ENCODE measurements at places on chromosomes 3 and 15.

DNA sequence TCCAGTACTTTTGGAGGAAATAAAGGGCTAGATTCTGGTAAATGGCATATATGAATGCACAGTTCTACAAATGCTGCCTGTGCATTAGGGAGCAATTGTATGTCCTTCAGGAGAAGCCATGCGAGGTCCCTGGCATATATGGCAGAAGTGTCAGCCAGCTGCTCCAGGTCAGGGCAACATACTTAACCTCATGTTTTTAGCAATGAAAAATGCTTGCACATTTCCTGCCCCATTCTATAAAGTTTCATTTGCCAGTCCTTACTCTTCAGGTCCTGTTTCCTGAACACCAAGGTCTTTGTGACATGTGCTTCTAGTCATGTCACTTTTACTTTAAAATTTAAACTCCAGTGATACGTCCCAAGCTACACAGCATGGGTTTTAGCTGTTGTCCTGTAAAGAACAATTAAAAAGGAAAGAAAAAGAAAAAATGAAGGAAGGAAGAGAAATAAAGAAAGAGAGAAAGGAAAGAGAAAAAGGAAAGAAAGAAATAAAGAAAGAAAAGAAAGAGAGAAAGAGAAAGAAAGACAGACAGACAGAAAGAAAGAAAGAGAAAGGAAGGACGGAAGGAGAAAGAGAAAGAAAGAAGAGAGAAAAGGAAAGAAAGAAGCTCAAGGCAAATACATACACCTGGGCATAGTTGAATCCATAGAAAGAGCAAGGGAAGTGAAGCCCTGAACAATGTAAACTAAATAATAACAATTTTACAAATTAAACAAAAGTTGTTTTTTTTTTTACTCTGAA lies 20.1 kb upstream of the PTX3 start:
- no peak for DNase-seq
- no peaks in the 10 kb centered on the region for H3K36me3 ChIP-seq
- no peaks in the 10 kb centered on the region for H3K4me1 ChIP-seq
- H3K27me3 ChIP-seq = peaks cover 8% of the 10 kb centered on the region
- no peak overlapping the region for H3K4me3 ChIP-seq
- no peak overlapping the region for H3K27ac ChIP-seq

GRCh38 chr3:18250991-18251390 lies 174.1 kb downstream of the SATB1 start:
- H3K27ac ChIP-seq = no peak overlapping the region
- H3K4me3 ChIP-seq = no peak overlapping the region
- no peaks in the 10 kb centered on the region for H3K36me3 ChIP-seq
- H3K27me3 ChIP-seq = peaks cover 9% of the 10 kb centered on the region
- H3K4me1 ChIP-seq = peaks cover 4% of the 10 kb centered on the region

GRCh38 chr3:42746455-42747450 lies 26.3 kb downstream of the CCDC13 start:
- no peaks in the 10 kb centered on the region for H3K36me3 ChIP-seq
- no peak overlapping the region for H3K27ac ChIP-seq
- DNase-seq = no peak
- H3K4me1 ChIP-seq = peaks cover 2% of the 10 kb centered on the region

- H3K27me3 ChIP-seq = no peaks in the 10 kb centered on the region
- no peaks in the 10 kb centered on the region for H3K36me3 ChIP-seq
- no peak overlapping the region for H3K27ac ChIP-seq
- no peak for DNase-seq
- H3K4me1 ChIP-seq = no peaks in the 10 kb centered on the region
Observed at GRCh38 chr3:65483480-65483879, 555.2 kb downstream of the MAGI1 start.

- H3K4me1 ChIP-seq = no peaks in the 10 kb centered on the region
- no peak overlapping the region for H3K27ac ChIP-seq
- H3K36me3 ChIP-seq = no peaks in the 10 kb centered on the region
- no peak for DNase-seq
- no peak overlapping the region for H3K4me3 ChIP-seq
Observed at GRCh38 chr3:152737021-152737908, 97.7 kb upstream of the P2RY1 start.

DNA sequence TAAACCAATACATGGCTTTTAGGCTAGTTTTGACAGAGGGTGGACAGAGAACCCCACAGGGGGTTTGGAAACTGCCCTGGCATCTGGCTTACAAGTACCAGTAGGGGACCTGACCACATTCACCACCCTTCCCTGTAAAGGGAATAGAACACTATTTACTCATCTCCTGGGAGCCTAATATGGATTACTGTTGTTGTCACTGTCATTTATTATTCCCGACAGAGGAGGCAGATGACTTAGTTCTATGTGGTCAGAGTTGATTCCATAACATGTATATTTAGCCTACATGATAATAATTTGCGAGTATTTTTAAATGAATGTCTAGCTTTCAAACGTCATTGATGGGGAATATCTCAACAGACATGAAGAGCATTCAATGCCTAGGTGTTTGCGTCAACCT lies 15.9 kb downstream of the ZBTB38 start:
- peak overlapping the region; percentile 76 for H3K27ac ChIP-seq
- H3K4me1 ChIP-seq = peaks cover 30% of the 10 kb centered on the region
- peaks cover 2% of the 10 kb centered on the region for H3K36me3 ChIP-seq
- peaks cover 2% of the 10 kb centered on the region for H3K27me3 ChIP-seq
- H3K4me3 ChIP-seq = peak overlapping the region; percentile 69

DNA sequence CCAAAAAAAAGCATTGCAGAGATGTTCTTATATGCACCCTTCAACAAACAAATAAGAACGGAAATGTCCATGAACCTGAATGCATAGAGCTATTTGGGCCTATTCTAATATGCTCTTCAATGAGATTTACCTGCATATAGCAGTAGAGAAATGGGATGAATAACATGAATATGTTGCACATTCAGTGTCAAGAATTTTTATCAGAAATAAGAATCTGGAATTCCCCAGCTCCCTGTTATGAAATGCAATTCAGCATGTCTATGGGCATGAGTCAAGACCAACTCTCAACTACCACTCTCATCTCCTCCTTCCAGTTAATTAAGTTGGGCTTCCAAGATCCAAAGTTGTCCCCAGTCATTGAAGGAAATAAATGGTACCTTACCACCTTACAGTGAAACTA lies 133.7 kb upstream of the ALCAM start:
- DNase-seq = no peak
- H3K36me3 ChIP-seq = no peaks in the 10 kb centered on the region
- no peak overlapping the region for H3K27ac ChIP-seq
- H3K27me3 ChIP-seq = no peaks in the 10 kb centered on the region
- no peak overlapping the region for H3K4me3 ChIP-seq

DNA sequence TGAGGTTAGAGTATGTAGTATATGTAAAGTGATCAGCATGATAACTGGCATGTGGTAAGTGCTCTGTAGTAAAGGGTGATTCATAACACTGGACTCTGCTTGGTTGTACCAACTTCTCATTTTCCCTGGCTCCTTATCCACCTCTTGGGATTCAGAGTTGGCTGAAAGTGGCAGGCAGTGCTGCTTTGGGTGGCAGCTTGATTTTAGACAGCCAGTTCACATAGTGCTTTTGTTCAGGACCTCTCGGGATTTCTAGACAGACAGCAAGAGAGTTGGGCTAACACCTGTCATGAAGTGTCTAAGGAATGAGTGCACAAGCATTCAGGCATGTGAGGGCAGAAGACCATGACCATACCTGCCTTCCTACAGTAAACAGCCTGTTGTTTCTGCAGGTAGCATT lies 69.0 kb downstream of the RBM6 start:
- H3K4me3 ChIP-seq = no peak overlapping the region
- peaks cover 4% of the 10 kb centered on the region for H3K4me1 ChIP-seq
- H3K36me3 ChIP-seq = peaks cover 9% of the 10 kb centered on the region
- no peak for DNase-seq

DNA sequence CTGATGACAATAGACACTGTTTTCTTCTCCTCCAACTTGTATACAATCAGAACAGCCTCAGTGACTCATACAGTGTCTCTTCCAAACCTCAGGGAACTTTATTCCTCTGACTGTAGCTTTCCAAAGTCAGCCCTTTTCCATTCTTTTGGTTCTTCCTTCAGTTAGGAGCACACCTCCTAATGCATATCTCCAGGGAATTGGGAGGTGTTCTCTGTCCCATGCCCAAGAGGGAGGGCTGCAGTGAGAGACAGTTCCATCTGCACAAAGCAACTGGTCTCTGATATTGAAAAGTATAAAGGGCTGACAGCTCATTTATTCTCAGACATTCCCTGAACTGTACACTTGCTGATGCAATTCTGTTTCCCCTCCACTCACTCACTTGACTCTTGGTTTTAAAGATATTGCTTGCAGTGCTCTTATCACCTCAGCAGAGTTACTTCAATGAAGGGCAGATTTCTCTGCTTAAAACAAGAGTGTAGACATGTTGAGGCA lies 337.8 kb upstream of the TBC1D5 start:
- H3K4me1 ChIP-seq = peaks cover 7% of the 10 kb centered on the region
- no peak overlapping the region for H3K27ac ChIP-seq
- no peak for DNase-seq

- peaks cover 39% of the 10 kb centered on the region for H3K36me3 ChIP-seq
- H3K27ac ChIP-seq = peak overlapping the region; percentile 95
- peak overlapping the region; percentile 68 for H3K4me3 ChIP-seq
- peaks cover 18% of the 10 kb centered on the region for H3K4me1 ChIP-seq
Observed at GRCh38 chr15:63668601-63669000, 71.4 kb downstream of the FBXL22 start.

DNA sequence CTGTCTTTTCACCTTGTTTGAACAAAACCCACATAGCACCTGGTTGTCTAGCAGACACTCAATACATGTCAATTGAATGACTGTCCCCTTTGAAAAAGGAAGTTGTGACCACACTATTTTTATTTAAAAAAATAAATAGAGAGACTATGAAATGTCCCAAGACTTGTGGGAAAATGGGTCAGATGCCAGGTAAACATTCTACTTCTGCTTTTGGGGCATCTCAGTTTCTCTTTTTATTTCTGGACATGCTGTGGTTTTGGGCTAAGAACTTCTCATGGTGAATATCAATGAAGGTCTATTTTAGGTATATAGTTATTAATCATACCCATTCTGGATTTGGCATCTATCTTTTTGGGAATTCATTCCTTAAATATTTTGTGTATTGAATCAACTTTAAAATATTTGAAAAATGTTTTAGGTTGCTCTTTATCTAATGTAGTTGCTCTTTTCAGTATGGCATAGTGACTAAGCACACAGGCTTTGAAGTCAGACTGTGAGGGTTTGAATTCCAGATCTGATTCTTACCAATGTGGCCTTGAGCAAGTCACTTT lies 4.4 kb downstream of the TMEM45A start:
- peaks cover 8% of the 10 kb centered on the region for H3K4me1 ChIP-seq
- H3K4me3 ChIP-seq = no peak overlapping the region
- DNase-seq = no peak

- H3K36me3 ChIP-seq = peaks cover 2% of the 10 kb centered on the region
- no peaks in the 10 kb centered on the region for H3K4me1 ChIP-seq
- H3K27ac ChIP-seq = no peak overlapping the region
- no peak overlapping the region for H3K4me3 ChIP-seq
Observed at GRCh38 chr3:58679974-58680666, 13.5 kb upstream of the FAM3D start.

DNA sequence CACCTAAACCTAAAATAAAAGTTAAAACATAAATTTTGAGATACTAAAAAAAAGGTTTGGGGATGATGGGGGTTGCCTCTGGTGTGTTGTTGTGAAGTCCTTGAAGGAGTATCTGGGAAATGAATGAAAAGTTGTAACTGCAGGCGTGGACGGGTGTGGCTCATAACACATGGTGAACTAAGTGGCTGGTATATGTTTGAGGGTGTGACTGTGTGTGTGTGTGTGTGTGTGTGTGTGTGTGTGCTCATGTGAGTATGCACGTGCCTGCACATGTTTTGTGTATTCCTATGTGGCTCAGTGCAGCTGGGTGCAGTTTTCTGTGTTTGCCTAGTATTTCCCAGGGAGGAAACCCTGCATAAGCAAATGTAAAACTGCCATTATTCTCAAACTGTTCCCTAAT lies 229.9 kb upstream of the TRIM42 start:
- H3K36me3 ChIP-seq = no peaks in the 10 kb centered on the region
- H3K27ac ChIP-seq = no peak overlapping the region
- H3K27me3 ChIP-seq = no peaks in the 10 kb centered on the region
- no peak overlapping the region for H3K4me3 ChIP-seq

GRCh38 chr3:196948442-196949284 lies 6.3 kb upstream of the NCBP2 start:
- H3K27me3 ChIP-seq = no peaks in the 10 kb centered on the region
- H3K4me3 ChIP-seq = no peak overlapping the region
- no peak for DNase-seq
- no peak overlapping the region for H3K27ac ChIP-seq
- peaks cover 11% of the 10 kb centered on the region for H3K4me1 ChIP-seq
- no peaks in the 10 kb centered on the region for H3K36me3 ChIP-seq

DNA sequence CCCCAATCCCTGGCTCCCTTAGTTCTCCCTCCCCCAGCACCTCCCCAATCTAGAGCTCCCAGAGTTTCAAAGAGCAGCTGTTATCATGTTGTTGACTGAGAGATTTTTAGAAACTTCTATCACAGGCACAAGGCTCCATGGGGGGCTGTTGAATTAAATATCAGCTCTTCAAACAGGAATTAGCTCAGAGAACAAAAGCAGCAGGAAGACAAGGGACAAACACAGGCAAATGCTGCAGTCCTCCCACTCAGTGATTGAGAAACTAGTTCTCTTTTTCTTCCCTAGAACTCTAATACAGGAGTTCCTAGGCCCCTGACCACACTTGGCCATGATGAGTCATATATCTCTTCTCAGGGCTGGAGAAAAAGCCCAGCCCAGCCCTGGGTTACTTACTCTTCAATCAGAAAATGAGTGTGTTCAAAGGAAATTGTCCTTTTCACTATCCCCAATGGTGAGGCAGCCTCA lies 262.1 kb downstream of the IGSF11 start:
- no peak overlapping the region for H3K4me3 ChIP-seq
- no peak overlapping the region for H3K27ac ChIP-seq
- no peak for DNase-seq
- H3K27me3 ChIP-seq = peaks cover 2% of the 10 kb centered on the region
- no peaks in the 10 kb centered on the region for H3K36me3 ChIP-seq

GRCh38 chr3:114079761-114080160 lies 23.2 kb downstream of the QTRT2 start:
- no peaks in the 10 kb centered on the region for H3K27me3 ChIP-seq
- H3K4me3 ChIP-seq = no peak overlapping the region
- DNase-seq = no peak

GRCh38 chr3:150170852-150171520 lies 200.3 kb upstream of the PFN2 start:
- DNase-seq = no peak
- H3K27me3 ChIP-seq = peaks cover 9% of the 10 kb centered on the region
- no peaks in the 10 kb centered on the region for H3K36me3 ChIP-seq
- no peak overlapping the region for H3K4me3 ChIP-seq
- no peak overlapping the region for H3K27ac ChIP-seq
- H3K4me1 ChIP-seq = no peaks in the 10 kb centered on the region

GRCh38 chr15:62606376-62607113 lies 436.0 kb upstream of the TPM1 start:
- no peak overlapping the region for H3K27ac ChIP-seq
- H3K27me3 ChIP-seq = peaks cover 13% of the 10 kb centered on the region
- DNase-seq = no peak
- no peaks in the 10 kb centered on the region for H3K36me3 ChIP-seq
- no peak overlapping the region for H3K4me3 ChIP-seq

- H3K4me3 ChIP-seq = no peak overlapping the region
- H3K36me3 ChIP-seq = no peaks in the 10 kb centered on the region
- H3K27ac ChIP-seq = no peak overlapping the region
- H3K4me1 ChIP-seq = no peaks in the 10 kb centered on the region
Observed at GRCh38 chr3:147895509-147895908, 486.3 kb downstream of the ZIC1 start.
